ENCODE measurements at places on chromosomes 4 and X. TPM values are rescaled to one million over a fixed set of nuclear protein-coding genes. Genes with fewer than 3 reads are reported as not detected.

Gene MAGEE1
- 0.95 TPM for polyA plus RNA-seq

Gene CHIC1
- polyA plus RNA-seq: 2.3 TPM

Gene RPL9
- polyA plus RNA-seq: 1,095 TPM

Gene DRD5
- polyA plus RNA-seq: not detected

Gene ADH1C
- not detected for polyA plus RNA-seq

Gene ATP1B4
- not detected for polyA plus RNA-seq

Gene CLGN
- polyA plus RNA-seq: not detected

Measured in mammary epithelial cell (primary cell).